Heart left ventricle (tissue), 16 donors: ENCODE measurements at places on chromosomes 7 and 10. TPM values are rescaled to one million over a fixed set of nuclear protein-coding genes. Genes with fewer than 3 reads are reported as not detected.

DNA sequence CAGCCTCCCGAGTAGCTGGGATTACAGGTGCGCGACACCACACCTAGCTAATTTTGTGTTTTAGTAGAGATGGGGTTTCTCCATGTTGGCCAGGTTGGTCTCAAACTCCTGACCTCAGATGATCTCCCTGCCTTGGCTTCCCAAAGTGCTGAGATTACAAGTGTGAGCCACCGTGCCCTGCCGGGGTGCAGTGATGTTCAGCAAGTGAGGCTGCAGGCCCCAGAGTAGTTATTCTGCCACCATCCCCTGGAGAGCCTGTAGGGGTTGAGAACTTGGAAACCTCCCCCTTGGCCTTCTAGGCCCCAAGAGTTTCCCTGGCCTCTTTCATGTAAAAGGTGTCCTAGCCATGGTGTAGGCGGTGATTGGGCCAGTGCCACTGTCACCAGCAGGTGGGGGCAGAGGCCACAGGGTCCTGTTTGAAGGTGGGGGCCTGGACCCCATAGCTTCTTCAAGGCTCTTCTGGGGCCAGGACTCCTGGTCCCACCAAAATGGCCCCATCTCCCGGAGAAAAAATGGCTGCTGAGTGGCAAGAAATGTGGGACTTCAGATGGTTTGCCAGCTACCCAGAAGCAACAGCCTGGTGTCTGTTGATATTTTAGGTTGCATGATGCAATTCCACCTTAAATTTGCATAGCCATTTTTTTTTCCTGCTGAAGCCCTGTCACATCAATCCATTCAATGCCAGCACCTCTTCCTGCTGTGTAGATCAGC lies 25.5 kb upstream of the INMT start:
- H3K4me3 ChIP-seq, result no peak overlapping the region
- no peaks in the 10 kb centered on the region for H3K36me3 ChIP-seq
- H3K27ac ChIP-seq, result no peak overlapping the region
- H3K27me3 ChIP-seq, result no peaks in the 10 kb centered on the region

DNA sequence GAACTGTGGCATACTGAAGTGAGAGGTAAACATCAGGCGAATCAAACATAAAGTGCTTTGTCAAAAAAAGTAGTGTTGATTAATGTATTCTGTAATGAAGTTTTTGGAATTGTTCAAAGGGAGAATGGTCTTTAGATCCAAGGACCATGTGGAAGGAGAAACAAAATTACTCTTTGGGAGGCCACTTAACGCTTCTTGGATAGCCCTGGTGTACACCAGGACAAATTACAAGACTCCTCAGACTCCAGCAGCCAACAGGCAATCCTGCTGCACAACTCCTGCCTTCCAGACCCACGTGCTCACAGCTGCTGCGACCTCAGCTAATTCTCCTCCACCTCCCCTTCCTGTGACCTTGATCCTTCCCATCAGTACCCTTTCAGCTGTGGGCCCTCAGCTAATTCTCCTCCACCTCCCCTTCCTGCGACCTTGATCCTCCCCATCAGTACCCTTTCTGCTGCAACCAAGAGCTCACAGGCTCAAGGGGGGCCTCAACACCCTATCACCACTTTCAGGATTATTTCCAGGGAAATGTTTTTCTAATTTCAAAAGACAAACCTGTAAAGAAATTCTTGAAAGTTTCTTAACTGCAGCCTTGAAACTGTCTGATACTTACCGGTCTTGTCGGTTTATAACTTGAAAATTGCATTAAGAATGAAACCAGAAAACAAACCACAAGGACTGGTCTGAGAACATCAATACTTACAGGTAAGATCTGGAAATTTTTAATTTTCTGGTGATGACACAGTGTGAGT lies 29.7 kb upstream of the DDC start:
- H3K27me3 ChIP-seq, result no peaks in the 10 kb centered on the region
- no peak for DNase-seq
- H3K27ac ChIP-seq, result no peak overlapping the region
- H3K4me3 ChIP-seq, result no peak overlapping the region

DNA sequence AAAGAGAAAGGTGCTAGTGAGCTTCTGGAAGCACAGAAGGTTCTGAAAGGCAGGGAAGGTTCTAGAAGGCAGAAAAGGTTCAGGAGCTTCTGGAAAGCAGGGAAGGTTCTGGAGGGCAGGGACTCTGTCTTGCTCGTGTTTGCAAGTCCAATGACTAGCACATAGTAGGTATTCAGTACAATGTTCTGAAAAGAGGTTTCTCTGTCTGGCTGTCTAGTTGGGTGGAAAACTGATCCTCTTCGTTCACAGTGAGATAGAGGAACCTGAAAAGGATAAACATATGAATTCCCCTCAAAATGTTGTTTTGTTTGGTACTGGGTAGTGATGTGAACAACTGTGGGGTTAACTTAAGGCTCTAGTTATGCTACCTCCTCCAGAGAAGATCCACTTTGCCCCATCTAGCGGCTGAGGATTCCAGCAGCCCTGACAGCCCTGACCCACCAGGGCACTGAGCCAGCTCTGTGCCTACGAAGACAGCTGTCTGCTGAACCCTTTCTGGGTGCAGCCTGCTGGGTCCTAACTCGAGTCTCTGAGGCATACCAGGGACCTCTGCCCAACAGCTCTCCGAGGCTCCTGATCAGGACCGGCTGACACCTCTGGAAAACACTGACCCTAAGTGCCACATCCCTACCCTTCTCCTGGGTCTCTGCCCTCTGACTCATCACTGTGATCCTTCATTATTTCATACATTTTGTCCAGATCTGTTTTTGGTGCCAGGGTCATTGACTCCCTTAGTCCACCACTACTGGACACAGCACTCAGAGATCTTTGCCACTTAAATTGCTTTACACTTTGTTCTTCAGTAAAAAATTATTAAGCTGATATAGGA lies 15.4 kb downstream of the PTPRN2 start:
- no peaks in the 10 kb centered on the region for H3K4me1 ChIP-seq
- no peak for DNase-seq
- no peaks in the 10 kb centered on the region for H3K36me3 ChIP-seq
- no peak overlapping the region for H3K4me3 ChIP-seq

Gene AKR1E2
- 1.2 TPM for polyA plus RNA-seq

DNA sequence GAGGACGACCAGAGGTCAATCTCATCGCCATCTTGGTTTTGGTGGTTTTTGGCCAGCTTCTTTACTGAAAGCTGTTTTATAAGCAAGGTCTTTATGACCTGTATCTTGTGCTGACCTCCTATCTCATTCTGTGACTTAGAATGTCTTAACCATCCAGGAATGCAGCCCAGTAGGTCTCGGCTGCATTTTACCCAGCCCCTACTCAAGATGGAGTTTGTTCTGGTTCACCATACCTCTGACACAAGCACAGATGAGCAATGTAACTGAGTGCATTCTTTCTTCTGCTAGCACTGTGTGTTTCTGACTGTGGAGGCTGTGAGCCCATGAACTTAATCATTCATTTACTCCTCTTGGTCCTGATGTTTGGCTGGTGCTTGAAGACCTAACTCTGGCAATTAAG lies 794.5 kb upstream of the CELF2 start:
- no peaks in the 10 kb centered on the region for H3K36me3 ChIP-seq
- no peaks in the 10 kb centered on the region for H3K27me3 ChIP-seq
- DNase-seq, result no peak
- H3K27ac ChIP-seq, result no peak overlapping the region

DNA sequence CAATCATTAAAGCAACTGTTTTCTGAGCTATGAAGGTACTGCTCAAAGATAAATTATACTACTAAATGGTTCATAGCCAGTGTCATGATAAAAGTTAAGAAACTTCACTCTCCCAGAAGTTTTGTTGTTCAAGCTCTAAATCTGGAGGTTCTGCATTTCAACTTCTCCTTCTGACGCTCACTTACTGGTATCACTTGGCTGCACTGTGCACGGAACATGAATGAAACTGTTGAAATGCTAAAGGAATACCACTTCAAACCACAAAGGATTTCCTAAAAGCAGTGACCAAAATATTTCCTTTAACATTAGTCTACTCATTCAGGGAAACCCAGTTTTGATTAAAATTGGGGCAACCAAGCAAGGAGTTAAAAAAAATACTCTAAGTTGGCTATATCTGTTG lies 93.6 kb downstream of the UBE2H start:
- H3K27ac ChIP-seq, result peak overlapping the region; percentile 87
- no peak for DNase-seq
- no peaks in the 10 kb centered on the region for H3K27me3 ChIP-seq

DNA sequence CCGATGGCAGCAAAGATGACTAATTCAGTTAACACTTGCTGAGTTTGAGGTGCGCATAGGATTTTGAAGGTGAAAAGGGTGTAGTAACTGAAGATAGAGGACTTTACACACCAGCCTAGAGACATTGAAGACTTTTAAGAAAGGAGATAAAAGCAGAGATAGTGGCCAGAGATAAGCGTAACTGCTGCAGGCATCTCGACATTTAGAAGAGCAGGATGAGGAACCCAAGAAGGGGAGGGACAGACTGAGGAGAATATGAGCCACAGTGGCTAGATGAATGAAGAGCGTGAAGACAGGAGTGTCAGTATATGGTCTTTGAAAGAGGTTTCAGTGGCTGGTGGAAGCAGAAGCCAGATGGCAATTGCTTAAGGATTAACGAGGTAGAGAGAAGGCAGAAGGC lies 71.6 kb downstream of the CELF2 start:
- no peak for DNase-seq
- H3K36me3 ChIP-seq, result no peaks in the 10 kb centered on the region
- no peaks in the 10 kb centered on the region for H3K27me3 ChIP-seq
- H3K4me1 ChIP-seq, result no peaks in the 10 kb centered on the region
- no peak overlapping the region for H3K27ac ChIP-seq
- H3K4me3 ChIP-seq, result no peak overlapping the region

DNA sequence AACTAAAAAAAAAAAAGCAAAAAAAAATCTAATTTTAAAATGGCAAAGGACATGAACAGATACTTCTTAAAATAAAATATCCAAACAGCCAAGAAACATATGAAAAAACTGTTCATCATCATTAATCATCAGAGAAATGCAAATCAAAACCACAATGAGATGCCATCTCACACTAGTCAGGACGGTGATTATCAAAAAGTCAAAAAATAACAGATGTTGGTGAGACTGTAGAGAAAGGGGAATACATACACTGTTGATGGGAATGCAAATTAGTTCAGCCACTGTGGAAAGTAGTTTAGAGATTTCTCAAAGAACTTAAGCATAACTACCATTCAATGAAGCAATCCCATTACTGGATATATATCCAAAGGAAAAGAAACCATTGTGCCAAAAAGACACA lies 30.2 kb downstream of the COBL start:
- no peak overlapping the region for H3K27ac ChIP-seq
- DNase-seq, result no peak
- no peaks in the 10 kb centered on the region for H3K27me3 ChIP-seq

Gene INSYN2A
- not detected for polyA plus RNA-seq

DNA sequence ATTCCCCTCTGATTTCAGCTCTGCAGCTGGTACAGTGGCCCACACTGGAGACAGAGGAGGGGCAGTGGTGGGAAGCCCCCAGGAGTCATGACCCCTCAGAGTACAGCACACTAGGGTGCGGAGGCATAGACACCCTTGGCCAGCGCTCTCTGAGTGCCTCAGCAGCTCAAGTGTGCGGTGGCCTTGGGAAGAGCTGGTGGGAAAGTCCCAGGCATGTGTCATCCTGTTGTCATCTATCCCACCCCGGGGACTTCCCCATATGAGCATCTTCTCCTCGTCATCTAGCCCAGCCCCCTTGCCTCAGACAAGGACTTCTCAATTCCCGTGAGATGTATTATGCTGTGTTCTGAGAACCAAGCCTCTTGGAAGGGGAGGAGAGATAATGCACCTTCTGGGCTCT lies 15.6 kb upstream of the PPIF start:
- H3K4me3 ChIP-seq, result no peak overlapping the region
- no peak overlapping the region for H3K27ac ChIP-seq
- H3K27me3 ChIP-seq, result no peaks in the 10 kb centered on the region

Gene SMO
- 3.4 TPM for polyA plus RNA-seq

Gene PNLIP
- polyA plus RNA-seq, result 0.07 TPM

- no peaks in the 10 kb centered on the region for H3K36me3 ChIP-seq
- no peak overlapping the region for H3K4me3 ChIP-seq
- no peak overlapping the region for H3K27ac ChIP-seq
- no peak for DNase-seq
- no peaks in the 10 kb centered on the region for H3K4me1 ChIP-seq
- no peaks in the 10 kb centered on the region for H3K27me3 ChIP-seq
These were observed 52.5 kb upstream of the GRB10 start for GRCh38 chr7:50835156-50835555.

- H3K36me3 ChIP-seq, result no peaks in the 10 kb centered on the region
- no peak overlapping the region for H3K4me3 ChIP-seq
- no peaks in the 10 kb centered on the region for H3K27me3 ChIP-seq
- no peak overlapping the region for H3K27ac ChIP-seq
These were observed 243.2 kb upstream of the TMEM229A start for GRCh38 chr7:124276005-124276622.

GRCh38 chr10:51867956-51868355 lies 168.6 kb upstream of the CSTF2T start:
- no peaks in the 10 kb centered on the region for H3K27me3 ChIP-seq
- H3K27ac ChIP-seq, result no peak overlapping the region
- H3K4me1 ChIP-seq, result no peaks in the 10 kb centered on the region
- no peak overlapping the region for H3K4me3 ChIP-seq
